ENCODE measurements at places on chromosomes 1 and 21.

DNA sequence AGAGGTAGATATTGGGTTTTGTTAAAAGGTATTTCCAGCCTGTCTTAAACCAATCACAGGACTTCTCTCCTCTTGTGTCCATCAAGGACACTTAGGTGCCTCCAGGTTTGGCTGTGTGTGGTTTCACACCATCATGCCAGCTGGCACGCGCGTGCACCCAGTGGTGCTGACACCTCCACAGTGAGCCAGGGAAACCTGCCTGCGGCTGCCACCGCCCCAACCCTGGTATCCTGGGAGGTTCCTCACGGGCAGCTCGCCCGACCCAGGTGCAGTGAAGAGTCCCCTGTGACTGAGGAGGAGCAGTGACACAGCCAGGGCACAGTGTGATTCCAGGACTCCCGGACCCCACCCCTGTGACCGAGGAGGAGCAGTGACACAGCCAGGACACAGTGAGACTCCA lies 13.2 kb upstream of the COL6A2 start:
- DNase-seq, result no peak

DNA sequence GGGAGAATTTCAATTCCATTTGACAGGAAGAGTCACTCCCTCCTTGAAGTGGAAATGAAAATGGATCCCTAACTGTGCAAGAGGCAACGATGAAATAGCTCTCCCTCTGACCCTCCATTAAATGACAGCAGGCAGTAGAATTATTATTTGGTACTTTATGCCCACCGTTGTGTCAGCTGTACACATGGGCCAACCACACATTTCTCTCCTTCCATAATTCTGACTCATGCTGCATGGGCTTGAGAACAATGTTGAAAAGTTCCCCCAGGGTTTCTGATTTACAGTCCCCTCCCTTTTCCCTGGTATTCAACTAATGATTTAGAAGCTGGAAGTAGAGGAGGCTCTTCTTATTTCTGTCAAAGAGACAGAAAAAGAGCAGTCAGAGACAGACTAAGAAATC lies 103.5 kb downstream of the RGS7 start:
- DNase-seq, result no peak

- DNase-seq, result no peak
Observed at GRCh38 chr1:183285746-183286145, 99.7 kb downstream of the LAMC2 start.

DNA sequence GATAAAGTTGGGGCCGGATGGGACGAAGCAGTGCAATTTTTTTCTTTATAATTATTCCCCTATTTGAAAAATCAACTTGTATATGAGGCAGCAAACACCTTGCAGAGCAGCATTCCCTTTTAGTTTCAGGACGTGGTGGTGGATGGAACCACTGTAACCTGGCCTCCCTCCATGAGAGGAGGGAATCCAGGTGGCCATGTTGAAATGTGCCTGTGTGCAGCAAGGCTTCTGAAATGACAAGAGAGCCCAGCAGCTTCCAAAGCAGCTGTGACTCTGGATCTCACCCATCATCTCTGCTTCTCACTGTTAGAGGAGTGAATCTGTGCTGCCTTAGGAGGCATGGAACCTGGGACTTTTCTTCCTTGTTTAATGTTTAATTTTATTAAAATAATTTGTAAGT lies 42.3 kb downstream of the NFIA start:
- no peak for DNase-seq
